ENCODE measurements at places on chromosomes 7 and 10.

- no peak for DNase-seq
Measured at GRCh38 chr7:70193514-70193913, 595.2 kb downstream of the AUTS2 start.

GRCh38 chr10:68137171-68137570 lies 27.9 kb downstream of the MYPN start:
- no peak for DNase-seq

GRCh38 chr7:135785065-135785464 lies 36.5 kb upstream of the FAM180A start:
- DNase-seq, result no peak

DNA sequence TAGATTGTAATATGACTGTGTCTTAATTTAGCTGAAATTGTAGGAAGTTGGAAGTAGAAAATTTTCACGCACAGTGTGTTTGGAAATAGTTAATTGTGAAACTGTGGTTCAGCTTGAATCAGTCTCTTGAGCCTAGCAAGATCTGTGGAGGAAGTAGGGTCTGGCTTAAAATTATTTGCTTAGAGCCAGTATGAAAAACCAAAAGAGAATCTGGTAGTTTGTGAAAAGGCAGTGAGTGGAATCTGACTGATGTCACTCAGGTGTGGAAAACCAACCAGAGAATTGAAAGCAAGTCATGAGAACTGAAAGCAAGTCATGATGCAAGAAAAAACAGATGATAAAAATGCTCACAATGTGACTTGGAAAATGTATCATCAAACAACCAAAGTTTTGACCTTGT lies 11.5 kb downstream of the LIPJ start:
- DNase-seq, result no peak

DNA sequence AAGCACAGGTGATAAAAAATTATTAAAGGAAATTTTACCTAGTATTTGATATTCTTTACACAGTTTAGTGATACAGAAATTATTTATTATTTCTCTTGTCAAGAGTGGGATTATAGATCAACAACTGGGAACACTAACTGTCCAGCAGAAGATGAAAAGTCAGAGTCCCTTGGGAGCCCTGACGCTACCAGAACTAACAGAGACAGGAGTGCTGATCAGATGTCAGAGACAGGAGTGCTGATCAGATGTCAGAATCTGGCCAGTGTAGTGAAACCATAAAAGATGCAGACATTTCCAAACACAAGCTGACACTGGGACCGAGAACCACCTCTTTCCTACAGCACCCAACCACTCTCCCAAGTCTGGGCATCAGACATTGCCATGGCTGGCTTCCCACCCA lies 828.2 kb downstream of the TNS3 start:
- no peak for DNase-seq

DNA sequence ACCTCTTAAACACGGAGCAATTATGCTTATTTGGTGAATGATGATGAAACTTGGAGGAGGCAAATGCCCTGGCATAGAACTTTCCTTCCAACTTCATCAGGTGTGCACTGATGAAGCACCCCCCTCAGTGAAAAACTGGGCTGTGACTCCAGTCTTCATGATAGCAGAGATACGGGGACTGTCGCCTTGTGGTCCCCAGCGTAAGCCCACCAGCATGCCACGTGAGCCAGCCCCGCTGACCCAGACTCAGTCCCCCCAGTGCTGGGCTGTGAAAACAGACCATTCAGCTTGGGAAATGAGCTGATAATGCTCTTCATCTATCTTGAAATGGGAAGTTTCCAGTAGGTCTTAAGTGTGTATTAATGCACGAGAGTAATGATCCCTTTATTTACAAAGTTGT lies 177.0 kb downstream of the SNX10 start:
- DNase-seq, result peak; percentile 21

GRCh38 chr10:47030191-47030703 lies 119.0 kb downstream of the PTPN20 start:
- peak; percentile 62 for DNase-seq

DNA sequence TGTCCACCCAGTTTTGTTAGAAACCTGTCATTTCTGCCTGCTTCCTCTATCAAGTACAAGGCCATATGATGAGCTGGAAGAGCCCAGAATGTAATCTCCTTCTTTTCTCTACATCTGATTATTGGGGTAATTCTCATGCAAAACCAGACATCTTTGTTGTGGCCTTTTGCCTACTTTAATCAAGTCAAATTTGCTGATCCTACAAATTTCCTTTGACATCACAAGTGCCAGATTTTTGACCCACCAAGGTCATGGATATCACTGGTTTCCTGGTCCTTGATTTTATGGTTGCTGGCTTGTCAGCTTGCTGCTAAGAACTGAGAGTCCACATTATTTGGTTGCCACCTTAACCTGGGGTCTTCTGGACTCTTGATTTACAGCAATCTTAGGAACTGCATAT lies 336.1 kb downstream of the TFEC start:
- no peak for DNase-seq

DNA sequence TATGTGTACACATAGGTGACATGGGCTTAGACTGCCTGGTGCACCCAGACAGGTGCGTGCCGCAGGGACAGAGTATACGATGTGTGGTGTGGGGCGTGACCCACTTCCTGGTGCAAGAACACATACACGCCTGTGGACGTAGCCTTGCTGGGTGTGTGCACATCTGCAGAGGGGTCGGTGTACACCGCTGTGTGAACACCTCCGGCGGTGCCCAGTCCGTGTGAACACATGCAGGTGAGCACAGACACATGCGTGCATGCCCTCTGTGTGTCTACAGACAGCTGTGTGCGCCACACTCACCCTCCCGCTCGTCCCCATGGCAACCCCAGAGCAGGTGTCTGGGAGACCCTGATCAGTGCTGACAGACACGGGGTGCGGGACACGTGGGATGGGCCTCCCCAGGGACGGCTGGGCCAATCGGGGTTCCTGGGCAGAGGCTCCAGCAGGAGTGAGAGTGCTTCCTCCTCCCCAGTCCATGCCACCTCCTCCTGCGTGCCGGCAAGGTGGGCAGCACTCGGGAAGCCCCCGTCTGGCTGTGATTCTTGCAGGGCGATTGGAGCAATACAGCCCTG lies 23.4 kb downstream of the ELFN1 start:
- DNase-seq, result peak; percentile 43

- no peak for DNase-seq
Measured at GRCh38 chr7:22666732-22667131, 60.3 kb upstream of the IL6 start.

GRCh38 chr7:148580446-148580845 lies 10.1 kb upstream of the C7orf33 start:
- DNase-seq, result no peak

GRCh38 chr10:60413306-60414012 lies 23.8 kb upstream of the ANK3 start:
- no peak for DNase-seq

- no peak for DNase-seq
Measured at GRCh38 chr7:66331883-66332282, 126.7 kb downstream of the TPST1 start.

DNA sequence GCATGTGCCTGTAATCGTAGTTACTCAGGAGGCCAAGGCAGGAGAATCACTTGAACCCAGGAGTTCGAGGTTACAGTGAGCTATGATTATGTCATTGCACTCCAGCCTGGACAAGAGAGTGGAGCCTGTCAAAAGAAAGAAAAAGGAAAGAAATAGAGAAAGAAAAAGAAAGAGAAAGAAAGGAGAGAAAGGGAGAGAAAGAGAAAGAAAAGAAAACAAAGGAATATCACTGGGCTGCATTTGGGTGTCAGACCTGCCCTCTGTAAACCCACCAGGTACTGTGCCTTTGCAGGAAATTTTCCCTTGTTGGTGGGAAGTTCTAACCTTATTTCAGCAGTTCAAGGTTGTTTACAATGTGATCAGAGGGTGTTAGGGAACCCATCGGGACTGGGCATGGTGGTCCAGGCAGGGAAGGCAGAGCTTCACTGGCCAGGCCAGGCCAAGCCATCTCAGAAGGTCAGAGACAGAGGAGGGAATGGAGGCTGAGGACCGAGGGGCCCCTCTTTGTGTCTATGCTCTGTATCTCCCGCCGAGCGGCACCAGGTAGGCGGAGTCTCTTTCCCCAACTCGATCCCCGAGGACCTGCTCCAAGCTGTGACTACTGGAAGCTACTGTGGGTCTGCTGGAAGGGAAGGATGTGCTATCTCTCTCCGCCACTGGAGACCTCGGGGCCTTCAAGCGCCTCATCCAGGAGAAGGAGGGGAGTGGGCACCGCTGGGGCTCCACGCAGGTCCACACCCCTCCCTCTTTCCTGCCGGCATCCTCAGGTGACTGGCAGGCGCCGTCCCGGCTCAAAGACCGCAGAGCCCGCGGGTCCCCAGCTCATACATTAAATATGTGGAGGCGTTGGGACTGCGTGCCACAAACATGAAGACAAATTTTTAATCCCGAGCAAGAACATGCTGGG lies 15.2 kb upstream of the KAZALD1 start:
- DNase-seq, result no peak

GRCh38 chr7:911791-912480 lies 35.6 kb downstream of the GET4 start:
- DNase-seq, result no peak

DNA sequence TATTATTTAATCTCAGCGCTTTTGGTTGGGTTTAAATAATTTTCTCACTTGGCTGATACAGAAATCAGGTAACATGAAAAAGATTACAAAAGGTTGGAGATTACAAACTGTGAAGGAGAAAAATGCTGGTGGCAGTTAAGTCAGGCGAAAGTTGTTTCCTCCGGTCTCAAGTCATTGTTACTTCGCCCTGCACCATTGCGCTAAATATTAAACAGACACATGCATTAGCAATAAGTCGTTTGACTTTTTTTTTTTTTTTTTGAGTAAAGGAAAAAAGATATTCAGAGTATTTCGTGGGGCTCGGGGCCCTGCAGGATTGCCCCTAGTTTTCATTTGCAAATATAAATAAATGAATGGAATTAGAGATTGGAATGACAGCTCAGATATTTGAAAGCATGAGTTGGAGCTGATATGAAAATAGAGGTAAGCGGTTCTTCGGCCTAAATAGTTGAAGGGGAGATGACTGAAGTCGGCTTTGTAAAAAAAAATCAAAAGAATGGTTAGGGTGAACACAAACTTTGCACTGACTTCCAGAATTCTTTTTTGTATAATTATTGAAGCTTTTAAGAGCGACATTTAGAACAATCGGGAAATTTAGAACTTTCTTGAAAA lies 914 bp downstream of the SDHAF3 start:
- no peak for DNase-seq

- peak; percentile 67 for DNase-seq
Measured at GRCh38 chr10:131577786-131578471, 266.4 kb upstream of the TCERG1L start.

DNA sequence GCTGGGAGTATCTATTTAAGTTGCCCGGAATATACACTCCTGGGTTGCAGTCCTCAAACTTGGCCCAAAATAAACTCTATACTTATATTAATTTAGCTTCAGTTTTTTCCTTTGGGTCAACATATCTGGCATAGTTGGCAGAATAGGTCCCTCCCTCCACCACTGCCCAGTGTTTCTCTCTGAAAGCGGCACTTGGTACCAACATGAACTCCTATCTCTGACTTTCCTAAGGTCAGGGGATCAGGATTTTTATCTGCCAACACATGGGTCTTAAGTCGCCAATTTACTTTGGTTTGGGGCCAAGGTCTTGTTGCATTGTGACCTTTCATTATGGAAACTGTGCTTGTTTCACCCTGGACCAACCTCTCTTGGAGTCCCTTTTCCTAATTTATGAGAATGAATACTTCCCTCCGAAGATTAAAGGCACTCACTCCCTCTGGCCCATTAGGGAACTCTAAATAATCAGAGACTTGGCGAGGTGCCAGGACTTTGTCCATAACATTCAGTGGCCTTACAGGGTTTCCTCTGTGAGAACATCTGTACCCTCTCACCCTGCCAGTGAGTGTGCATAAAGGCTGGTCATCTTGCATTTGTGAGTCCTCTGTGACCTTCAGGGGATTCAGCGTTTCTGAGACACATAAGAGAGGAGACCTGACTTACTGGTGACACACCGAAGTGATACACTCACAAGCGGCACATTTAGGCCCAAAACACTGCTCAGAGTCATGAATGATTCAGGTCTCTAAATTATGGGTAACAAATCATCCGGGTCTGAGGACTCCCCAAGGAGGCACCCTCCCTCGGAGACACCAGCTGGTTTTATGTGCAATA lies 19.7 kb upstream of the FKBP9 start:
- no peak for DNase-seq

DNA sequence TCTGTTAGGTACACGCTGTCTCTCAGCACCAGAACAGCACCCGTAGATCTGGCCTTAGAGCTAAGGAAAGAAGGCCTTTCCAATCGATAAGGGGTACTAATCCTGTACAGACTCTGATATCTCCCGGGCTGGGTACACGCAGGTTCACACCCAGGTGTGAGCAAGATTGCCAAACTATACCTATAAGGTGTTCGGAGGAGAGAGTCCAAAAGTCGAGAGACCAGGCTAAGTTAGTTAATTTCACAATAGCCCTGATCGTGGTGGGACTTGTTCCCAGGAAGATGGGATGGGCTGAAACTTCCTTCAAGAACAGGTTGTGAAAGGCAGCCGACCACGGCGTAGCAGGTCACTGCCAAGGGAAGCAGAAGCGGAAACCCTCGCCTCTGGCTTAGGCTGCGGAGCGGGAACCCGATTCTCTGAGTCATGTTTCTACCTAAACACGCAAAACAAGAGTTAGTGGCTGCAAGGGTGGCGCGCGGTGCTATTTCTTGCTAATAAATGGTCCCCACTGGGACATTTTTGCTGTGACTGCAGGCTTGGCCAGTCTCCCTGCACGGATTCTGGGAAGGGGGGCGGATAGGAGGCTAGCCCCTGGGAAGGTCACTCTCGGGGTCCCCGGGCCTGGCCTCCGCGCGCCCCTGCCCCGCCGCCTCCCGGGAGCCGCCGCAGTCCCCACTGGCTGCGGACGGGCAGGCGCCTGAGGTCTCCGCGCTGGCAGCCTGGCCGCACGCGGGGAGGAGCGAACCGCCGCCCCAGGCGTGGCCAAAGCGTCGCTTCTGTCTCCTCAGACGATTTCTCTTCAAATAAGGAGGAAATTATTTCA lies 75.4 kb upstream of the PDSS1 start:
- DNase-seq, result no peak

GRCh38 chr7:2261611-2262010 lies 19.6 kb downstream of the NUDT1 start:
- DNase-seq, result no peak

All from coronary artery (tissue), 2 donors.